Stimulated activated CD8-positive, alpha-beta memory T cell treated with anti-CD3 and anti-CD28 coated beads, Interleukin-4, amount 100 ng/mL, for 1 hour (primary cell): ENCODE measurements at places on chromosomes 4 and X.

DNA sequence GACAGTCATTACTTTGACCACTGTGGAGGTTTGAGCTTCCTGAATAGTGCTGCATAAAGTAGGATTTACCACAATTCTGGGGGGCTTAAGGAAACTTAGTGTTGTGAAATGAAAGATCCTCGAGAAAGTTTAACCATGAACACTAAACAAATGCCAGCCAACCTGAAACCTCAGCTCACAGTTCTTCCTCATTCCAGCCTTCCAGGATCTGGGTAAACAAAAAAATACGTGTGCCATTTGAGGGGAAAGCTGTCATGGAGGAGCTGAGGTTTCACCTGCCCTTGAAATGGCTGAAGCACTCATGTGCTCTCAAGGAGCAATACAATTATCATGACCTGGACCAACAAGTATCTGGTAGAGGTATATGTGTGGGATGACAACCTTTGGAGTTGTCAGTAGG lies 142.7 kb downstream of the NPNT start:
- no peak for DNase-seq

DNA sequence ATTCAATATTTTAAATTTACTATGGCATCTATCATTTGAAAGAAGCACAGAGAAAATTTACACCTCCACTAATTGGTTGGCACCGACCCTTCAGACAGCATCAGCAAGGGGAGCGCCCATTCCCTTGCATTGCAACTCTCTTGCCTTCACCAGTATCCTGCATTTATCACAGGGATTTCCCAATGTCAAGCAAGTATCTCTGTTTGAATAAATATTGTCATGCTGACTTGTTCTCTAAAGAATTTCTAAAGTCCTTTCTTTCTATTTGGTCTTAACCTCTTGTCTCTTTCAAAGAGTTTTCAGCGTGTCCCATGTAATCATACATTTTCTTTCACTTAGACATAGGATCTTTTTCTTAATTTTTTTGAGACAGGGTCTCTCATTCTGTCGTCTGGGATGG lies 10.4 kb downstream of the DCTD start:
- no peak for DNase-seq

DNA sequence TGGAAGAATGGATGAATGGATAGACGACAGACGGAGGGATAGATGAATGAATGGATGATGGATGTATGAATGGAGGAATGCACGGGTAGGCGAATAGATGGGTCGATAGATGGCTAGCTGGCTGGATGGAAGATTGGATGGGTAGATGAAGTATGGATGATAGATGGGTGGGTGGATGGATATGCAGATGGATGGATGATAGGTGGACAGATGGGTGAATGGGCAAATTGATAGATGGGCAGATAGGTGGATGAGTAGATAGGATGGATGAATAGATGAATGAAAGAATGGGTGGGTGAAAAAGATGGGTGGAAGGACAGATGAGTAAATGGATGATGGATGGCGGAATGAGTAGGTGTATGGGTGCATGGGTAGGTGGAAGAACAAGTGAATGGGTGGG lies 57.3 kb downstream of the EVC2 start:
- no peak for DNase-seq

DNA sequence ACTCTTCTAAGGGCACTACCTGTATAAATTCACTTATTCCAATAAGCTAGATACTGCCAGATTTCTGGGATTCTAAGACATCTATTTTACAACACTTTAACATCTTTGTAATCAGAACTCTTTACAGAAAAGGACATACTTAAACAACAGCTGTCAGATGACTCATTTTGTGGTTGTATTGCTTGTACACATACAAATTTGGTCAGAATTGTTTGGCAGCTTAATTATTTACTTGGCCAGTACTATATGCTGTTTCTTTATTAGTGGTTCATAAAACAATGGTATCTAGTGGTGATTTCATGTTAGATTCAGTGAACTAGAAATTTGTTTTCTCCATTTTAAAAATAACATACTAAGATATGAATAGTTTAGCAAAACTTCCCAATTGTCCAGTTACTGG lies 27.2 kb downstream of the PALLD start:
- no peak for DNase-seq

GRCh38 chrX:41110801-41111625 lies 25.8 kb downstream of the USP9X start:
- no peak for DNase-seq
